ENCODE measurements at places on chromosomes 4 and X.

DNA sequence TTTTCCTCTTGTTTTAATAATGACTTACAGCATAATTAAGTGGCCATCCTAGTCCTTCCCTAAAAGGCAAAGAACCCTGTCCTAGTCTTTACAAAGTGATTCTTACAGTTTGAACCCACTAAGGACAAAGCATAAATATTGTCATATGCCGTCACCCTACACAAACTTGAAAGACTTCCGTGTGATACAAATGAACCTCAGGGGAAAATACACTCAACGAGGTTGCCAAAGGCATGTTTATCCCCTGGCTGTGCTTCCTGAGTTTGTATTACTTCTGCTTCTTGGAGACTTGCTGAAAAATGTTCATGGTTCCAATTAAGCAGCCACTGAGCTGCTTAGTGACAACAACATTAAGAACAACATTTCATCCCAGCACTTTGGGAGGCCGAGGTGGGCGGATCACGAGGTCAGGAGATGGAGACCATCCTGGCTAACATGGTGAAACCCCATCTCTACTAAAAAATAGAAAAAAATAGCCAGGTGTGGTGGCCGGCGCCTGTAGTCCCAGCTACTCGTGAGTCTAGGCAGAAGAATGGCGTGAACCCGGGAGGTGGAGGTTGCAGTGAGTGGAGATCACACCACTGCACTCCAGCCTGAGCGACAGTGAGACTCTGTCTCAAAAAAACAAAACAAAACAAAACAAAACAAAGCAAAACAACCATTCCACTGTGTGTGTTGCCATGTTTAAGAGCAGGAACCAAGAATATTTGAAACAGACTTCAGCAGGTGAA is 16.2 kb downstream of the RASSF6 start:
- no peak for DNase-seq

GRCh38 chr4:13633671-13634070 is 6.1 kb upstream of the BOD1L1 start:
- no peak for DNase-seq

DNA sequence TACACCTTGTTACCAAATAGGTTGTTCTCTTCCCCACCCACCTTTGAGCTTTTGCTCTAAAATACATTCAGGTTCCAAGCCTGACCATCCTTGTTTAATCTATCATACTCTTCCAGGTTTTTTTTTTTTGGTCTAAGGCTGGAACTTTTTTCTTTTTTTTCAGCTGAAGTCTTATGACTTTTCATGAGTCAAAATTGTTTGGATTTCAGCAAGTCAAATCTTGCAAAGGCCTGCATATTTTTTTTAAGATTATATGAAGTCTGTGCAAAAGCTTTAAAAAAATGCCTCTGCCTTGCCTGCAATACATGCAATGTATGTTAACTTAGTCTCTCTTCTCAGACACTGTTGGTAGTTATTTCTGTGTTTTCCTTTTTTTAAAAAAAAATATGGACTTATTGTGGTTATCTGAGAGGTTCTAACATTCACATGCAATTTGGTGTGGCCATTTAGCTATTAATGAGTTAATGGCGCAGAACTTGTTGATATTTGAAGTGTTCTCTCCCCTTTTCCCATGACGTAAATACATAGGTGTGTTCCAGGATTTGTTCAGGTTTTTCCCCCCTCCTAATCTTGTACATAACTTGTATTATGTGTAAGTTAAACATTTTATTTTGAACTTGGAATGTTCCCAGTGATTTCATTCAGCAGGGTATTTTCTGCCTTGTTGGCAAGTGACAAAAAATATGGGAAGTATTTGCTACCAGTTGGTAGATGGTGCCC is 58.7 kb downstream of the CCKAR start:
- DNase-seq, result no peak

- no peak for DNase-seq
Observed at GRCh38 chrX:115494161-115494560, 66.8 kb upstream of the PLS3 start.

DNA sequence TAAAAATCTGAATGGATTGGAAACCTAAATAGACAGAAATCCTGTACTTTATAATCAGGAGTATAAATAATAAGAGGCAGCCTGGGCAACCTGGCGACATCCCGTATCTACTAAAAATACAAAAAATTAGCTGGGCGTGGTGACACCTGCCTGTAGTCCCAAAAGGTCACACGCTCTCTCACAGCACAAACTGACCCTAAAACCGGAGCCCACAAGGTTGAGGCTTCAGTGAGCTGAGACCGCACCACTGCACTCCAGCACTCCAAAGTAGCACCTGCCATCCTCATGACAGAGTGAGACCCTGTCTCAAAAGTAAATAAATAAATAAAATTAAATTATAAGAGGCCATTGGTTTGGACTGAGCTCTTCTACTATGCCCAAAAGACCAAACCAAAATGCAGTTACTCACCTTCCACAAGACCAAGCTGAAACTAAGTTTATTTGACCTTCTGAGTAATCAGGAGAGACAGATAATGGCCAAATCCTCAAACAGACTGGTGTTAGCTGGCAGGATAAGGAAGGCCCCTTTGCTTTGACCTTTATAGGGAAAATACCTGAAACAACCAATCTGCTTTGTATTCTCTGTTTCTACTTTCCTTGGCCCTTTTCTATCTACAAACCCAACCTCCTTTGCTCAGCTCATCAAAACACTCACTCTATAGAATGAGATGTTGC is 3.2 kb upstream of the GRSF1 start:
- no peak for DNase-seq

- no peak for DNase-seq
Observed at GRCh38 chr4:173333658-173334084, 487 bp downstream of the HMGB2 start.

DNA sequence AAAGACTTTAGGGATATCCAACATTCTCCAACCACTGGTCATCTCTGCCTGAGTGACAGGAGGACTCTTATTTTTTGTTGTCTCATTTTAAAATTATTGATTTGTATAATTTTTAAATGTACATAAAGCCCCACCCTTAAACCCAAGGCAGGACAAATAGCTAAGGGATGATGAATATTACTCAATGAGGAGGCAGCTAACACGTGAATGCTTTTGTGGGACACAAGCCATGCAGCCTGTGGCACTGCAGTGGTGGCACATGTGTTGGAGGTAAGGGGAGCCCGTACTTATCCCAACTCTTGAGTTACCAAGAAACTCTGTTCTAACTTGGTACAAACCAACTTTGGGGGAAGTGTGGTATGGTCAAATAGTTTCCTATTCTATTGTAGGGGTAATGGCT is 19.5 kb downstream of the MID1IP1 start:
- DNase-seq, result no peak
